ENCODE measurements at places on chromosomes 4 and X.

DNA sequence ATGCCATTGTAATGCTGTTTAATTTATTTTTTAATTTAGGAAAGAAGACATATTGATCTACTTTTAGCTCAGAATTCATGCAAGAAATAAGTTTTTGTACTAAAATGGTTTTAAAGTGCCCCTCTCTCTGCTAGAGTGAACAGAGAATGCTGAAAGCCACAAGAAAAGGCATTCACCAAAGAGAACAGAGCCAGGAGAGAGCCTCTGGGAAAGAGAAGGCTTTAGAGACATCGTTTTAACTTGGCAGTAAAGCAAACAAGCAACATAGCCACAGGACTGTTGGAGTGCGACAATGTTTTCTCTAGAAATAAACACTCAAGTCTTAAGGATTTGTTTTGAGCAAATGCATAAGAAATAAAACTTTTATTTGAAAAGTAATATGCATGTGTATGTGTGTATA lies 484.1 kb upstream of the CPEB2 start:
- no peak for DNase-seq

DNA sequence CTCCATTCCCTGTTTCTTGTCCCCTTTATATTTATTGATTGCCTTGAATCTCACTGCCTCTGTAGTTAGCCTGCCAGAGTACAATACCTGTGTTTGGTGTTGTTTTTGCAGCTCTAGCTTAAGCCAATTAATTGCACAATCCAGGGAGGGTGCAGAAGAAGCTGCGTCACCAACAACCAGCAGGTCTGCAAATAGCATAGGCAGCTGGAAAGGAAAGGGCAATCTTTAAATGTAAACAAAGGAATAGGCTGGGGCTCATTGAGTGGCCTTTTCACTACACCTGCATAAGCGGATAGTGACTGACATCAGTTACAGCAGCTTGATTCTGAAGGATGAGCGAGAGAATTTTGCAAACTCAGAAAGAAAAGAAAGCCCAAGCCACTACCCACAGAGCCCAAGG lies 106.8 kb upstream of the RAI2 start:
- DNase-seq: no peak

- DNase-seq: no peak
Measured at GRCh38 chr4:113008135-113008534, 41.3 kb upstream of the ANK2 start.

DNA sequence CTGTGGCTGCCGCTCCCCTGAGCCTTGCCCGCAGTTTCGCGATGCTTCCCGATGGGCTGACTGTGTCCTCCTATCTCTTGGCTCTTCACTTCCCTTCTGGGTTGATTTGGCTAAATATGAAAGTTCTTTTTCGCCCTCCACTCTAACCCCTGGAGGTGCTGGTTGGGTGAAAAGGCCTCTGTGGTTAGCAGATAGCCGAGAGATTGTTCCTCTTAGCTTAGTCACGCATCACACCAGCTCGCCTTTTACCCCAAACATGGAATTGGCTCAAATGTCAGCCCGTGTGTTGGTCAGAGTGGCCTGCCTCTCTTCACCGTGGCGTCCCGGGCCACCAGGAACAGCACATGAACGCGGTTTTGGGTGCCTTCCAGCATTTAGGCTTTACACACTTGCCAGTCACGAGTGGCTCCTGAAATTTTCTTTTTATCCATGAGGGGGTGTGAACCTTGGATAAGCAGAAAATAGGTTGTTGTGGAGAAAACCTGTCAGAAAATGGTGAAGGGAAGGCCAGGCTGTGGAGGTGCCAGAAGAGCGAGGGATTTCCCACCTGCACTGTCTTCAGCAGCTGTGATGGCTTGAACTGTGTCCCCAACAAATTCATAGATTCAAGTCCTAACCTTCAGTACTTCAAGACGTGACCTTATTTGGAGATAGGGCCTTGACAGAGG lies 8.9 kb downstream of the CLCN4 start:
- DNase-seq: no peak

- no peak for DNase-seq
Measured at GRCh38 chr4:116480546-116480945, 604.8 kb downstream of the TRAM1L1 start.

DNA sequence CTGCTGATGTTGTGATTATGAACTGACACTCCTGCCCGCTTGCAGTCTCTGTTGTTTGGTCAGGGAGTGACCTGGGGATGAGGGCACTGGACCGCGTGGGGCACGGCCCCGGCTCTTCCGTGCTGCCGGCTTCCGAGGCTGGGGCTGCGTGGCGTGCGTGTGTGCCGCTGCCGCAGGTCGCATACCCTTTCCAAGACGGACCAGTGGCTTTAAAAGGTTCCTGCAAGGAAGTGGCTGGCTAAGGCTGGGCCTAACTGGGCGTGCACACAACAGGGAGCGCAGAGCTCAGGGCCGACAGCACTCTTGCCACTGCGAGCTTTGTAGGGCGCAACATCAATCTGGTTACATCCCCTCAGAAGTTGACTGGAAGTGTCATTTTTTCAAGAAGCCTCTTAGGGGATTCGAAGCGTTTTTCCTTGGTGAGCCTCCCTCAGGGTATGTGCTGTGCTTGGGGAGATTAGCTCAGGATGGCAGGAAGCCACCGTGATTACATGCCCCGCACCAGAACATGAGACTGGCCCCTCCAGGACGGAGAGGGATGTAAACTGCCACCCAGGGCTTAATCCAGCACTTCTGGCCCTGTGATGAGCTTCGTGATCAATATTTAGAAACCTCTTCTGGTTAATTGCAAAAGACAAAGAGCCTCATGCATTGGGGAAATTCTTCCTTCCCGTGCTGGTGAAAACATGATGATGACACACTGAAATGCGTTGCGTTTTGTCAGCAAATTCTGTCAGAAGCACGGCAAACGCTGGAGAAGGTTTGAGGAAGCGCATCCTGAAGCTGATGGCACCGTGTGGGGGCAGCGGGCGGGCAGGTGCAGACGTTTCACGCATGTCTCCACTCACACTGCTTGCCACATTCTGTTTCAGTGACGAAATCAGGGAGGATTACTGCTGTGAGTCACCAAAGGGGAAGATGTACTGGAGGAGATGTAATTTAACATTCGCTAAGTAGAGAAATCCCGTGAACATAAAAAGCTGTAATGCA lies 11.1 kb downstream of the MAEA start:
- DNase-seq: peak; percentile 42

Measured in CD4-positive, alpha-beta T cell treated with Interferon alpha-2 for 1 hour (primary cell).